EL (cell line): ENCODE measurements at places on chromosomes 12 and 14.

GRCh38 chr12:11832093-11832492 lies 182.6 kb downstream of the ETV6 start:
- no peak for DNase-seq

- no peak for DNase-seq
These were observed 19.5 kb downstream of the TRAF3 start for GRCh38 chr14:102796661-102797190.

DNA sequence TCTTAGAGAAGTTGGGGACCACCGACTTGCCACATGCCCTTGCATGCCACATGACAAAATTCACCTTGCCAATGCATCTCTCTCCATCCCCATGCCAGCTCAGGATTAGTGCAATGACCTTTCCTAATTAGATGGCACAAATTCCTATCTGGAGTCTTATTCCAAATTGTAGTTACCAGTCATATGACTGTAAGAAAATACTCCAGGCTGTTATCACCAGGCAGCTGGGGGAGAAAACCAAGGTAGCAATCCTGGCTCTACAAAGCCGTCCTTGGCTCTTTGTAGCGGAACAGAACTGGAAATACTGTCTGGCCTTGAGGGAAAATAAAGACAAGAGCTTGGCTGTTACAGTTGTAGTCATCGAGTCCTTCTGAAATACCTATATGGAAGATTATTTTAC lies 208.5 kb upstream of the DIO2 start:
- no peak for DNase-seq

- DNase-seq, result no peak
These were observed 673.9 kb downstream of the SLC16A7 start for GRCh38 chr12:60269611-60270269.

DNA sequence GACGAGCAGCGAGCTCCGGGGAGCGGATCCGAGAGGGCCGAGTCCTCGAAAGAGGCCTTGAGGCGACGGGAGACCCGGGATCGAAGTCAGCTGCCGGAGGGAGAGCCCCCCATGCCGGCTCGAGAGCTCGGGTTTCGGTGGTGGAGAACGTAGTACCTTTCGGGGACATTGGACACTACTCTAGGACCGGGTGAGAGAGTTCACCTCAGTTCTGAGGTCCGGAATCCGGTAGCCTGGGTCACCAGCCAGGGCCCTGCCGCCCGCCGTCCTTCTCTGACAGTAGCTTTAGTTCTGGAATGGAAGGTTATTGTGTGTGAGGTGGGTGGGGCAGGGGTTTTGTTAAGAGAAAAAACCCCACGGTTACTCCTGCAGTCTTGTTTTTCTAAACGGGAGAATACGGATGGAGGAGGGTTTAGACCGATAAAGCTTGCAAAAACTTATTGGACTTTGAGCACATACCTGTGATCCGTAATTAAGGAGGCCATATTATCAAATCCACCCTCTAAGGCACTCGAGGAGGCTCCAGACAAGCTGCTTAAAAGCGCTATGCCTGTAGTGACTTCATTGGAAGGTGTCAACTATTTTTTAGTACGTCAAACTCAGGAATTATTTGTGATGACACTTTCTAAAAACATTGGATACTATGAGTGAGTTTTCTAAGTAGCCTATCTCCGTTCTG lies 765 bp downstream of the SCYL2 start:
- peak; percentile 29 for DNase-seq

GRCh38 chr14:100691395-100692056 lies 35.2 kb upstream of the DLK1 start:
- DNase-seq, result no peak
